ENCODE measurements at places on chromosomes 11 and 22.

GRCh38 chr11:17026487-17027082 is 12.4 kb upstream of the PLEKHA7 start:
- ATAC-seq: no peak

GRCh38 chr11:128512474-128512996 is 74.8 kb downstream of the ETS1 start:
- ATAC-seq: no peak

- ATAC-seq: peak; percentile 38
Measured at GRCh38 chr22:46366801-46367706, 31.5 kb downstream of the TRMU start.

GRCh38 chr22:41699264-41700107 is at the start of gene MEI1:
Gene MEI1 (plus strand): TSS chr22:41699503. CDS start chr22:41699539, 36 bp downstream.
- ATAC-seq: peak; percentile 79

GRCh38 chr22:36746375-36746970 is 29.4 kb downstream of the IFT27 start:
- ATAC-seq: no peak

- ATAC-seq: no peak
Measured at GRCh38 chr11:126345759-126346585, 9.5 kb upstream of the ST3GAL4 start.

DNA sequence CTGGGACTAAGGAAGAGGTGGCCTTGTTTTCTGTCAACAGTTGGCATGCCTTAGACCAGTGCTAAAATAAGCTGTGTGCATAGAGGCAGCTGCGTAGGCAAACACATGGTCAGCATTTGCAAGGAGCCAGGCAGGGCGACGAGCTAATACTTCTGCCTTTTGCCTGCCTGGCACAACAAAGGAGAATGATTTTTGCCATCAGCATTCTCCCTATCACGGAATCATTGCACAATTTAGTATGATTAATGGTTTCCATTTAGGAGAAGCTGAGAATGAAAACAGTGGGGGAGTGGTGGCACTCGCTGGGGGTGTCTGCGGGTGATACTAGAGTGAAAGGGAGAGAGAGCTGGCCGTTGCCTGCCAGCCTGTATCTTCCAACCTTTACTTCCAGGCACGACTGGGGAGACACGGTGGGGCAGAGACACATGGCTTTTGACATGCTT is 336.0 kb downstream of the CADM1 start:
- ATAC-seq: no peak

DNA sequence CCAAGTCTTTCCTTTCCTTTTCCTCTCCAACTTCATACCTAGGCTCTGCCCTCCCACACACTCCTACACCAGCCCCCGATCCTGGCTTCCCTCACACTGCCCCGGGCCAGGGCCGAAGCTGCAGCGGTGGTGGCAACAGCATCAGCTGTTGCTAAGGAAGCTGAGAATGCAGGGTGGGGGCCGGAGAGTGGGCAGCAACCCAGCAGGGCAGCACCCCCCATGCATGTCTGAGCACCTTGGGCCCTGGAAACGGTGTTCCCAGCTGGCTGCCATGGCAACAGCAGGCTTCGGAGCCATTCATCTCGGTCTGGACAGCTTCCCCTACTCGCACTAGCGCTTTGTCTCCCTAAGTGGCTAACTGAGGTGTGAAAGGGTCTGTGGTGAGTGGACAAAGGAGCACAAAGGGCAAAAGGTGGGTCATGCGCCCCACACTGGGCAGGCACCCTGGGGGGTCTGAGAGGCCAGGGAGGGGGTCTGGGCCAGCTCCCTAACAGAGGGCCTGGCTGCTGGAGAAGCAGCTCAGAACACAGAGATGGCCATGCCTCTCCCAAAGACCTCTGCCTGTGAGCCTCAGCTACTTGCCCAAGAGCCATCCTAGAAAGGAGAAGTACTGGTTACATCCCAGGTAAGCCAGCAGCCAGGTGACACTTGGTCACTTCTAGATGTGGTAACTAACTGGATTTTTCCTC is 42.1 kb upstream of the JAM3 start:
- no peak for ATAC-seq

DNA sequence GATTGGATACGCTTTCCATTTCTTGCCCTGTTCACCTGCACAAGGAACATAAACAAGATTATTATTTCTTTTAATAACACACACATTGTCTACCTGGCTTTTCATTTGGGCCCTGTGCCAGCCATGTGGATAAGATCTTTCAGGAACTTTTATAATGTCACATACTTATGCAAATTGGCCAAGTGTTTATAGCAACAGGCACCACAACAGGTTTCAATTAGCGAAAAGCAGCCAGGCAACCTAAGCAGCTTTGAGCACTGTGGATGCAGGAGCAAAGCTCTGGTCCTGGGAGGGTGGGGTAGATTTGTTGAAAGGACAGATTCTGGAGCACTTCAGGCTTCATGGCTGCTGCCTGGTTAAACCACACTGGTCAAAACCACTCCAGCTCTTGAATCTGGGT is 217.4 kb downstream of the BARX2 start:
- no peak for ATAC-seq

DNA sequence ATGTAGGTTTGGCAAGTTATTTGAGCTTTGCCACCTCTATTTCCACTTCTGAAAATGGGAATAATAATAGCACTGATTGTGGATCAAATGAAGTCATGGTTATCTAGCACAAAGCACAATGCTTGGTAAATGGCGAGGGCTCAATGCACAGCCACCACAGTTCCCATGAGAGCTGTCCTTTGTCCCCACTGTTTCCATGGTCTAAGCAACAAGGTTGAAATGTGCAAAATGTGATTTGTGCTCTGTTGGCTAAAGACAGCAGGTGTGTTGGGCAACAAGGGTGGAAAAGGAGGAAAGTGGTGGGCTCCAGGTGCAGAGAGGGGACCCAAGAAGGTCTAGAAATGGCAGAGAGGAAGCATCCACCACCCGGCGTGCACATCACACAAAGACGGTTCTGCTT is 200.5 kb downstream of the TRIM29 start:
- no peak for ATAC-seq

DNA sequence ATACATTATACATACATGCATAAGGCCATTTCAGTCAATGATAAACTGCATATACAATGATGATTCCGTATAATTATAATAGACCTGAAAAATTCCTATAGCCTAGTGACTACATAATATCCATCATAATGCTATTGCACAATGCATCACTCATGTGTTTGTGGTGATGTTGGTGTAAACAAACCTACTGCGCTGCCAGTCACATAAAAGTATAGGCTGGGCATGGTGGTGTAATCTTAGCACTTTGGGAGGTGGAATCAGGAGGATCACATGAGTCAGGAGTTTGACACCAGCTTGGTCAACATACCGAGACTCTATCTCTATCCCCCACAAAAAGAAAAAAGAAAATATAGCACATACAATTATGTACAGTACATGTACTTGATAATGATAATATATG is 163.7 kb upstream of the DDI1 start:
- no peak for ATAC-seq

GRCh38 chr22:37751449-37752188 is 54.8 kb downstream of the TRIOBP start:
- ATAC-seq: no peak

DNA sequence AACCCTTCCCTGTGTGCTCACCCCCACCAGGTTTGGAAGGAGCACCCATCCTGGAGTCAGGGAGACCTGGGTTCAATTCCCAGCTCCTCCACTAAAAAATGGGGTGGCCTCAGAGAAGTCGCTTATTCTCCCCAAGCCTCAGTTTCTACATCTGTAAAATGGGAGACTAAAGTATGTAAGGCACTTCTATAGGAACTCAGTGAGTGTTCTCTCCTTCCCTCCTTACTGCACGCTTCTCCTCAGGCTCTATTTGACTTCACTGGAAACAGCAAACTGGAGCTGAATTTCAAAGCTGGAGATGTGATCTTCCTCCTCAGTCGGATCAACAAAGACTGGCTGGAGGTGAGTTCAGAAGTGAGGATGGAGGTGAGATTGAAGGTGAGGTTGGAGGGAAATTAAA is 11.3 kb downstream of the NCF4 start:
- no peak for ATAC-seq

DNA sequence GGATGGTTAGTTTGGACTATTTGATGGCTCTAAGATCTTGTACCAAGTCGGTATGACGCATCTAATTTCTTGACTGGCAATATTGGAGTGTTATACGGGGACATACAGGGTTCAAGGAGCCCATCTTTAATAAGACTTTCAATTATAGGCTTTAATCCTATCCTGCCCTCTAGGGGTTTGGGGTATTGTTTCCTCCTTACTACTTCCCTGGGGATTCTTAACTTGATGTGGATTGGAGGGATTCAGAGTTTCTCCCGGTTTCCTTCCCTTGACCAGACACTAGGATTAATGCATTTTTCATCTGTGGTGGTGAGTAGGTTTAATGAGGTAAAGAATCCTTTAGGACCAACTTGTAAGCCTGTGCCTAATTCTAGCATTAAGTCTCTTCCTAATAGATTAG is 18.8 kb downstream of the CYP2D6 start:
- ATAC-seq: no peak

DNA sequence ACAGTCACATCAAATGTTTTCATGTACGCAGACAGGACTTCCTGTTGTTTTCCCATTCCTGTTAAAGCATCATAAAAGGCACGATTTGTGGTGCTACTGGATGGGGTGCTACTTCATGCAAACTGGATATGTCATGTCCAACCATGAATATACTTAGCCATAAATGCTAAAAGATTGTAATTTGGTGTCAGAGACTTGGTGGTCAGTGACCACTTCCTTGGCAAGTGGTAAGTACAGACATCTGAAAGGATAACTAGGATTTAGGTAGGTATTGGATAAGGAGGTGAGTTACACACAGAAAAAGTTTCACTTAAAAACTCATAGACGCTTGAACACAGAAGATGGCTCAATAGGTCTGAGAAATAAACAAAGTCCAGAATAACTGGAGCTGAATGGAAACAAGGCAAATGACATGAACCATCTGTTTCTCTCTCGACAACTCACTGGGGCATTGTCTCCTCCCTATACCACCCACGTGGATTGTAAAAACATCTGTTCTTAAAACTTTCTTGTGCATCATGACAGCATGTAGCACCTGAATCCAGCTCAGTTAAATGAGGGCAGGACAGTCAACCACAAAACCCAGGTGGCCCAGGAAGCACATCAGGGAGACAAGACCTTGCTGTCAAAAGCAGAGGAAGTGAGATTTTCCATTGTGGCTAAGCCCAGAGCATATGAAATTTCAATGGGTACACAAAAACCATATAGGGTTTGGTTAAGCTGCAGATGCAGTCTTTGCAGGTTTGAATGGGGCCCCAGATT is 22.1 kb upstream of the IGLL5 start:
- peak; percentile 94 for ATAC-seq

DNA sequence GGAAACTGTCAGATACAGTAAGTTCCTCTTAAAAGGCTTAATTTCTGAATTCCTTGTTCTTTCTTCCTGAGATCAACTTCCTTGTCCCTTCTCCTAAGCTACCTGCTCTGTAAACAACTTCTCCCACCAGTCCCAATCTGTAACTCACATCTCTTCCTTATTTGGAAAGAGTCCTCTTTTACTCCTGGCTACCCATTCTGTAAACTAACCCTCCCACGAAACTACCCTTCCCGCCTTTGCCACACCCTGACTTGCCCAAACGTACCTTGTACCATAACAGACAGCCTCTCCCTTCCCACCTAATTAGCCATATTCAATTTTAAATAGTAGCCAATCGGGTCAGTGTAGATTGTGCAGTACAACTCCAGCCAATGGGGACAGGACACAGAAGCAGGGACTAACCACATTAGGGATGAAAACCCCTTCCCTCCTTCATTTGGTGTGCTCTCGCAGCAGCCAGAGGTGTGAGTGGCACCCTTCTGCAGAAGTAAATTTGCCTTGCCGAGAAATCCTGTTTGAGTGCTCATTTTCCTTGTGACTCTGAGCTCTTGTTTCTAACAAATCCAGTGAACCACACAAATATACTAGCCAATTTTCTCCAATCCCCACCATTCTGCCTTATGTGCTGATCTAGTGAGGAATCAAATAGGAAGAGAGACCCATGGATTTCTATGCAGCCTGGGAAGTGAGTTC is 49.5 kb downstream of the ZNF280B start:
- ATAC-seq: no peak

- ATAC-seq: no peak
Measured at GRCh38 chr11:134240592-134240991, 12.6 kb downstream of the THYN1 start.

GRCh38 chr11:9923280-9923679 is 259.4 kb downstream of the SWAP70 start:
- no peak for ATAC-seq

Measured in stimulated activated memory B cell treated with anti-CD40 and anti-IgM and Interleukin-4, amounts not matched to agents 10 μg/mL and 1 μg/mL and 100 μg/mL, for 72 hours (primary cell).